ENCODE measurements at places on chromosomes 2 and 18. TPM values are rescaled to one million over a fixed set of nuclear protein-coding genes. Genes with fewer than 3 reads are reported as not detected.

ZBTB7C gene
- total RNA-seq = not detected

MSTN gene
- total RNA-seq = 0.56 TPM

MLPH gene
- 24.7 TPM for total RNA-seq

RTTN gene
- 12.4 TPM for total RNA-seq

SPRED2 gene
- total RNA-seq = 17.4 TPM

HOXD9 gene
- not detected for total RNA-seq

Data from regular cardiac myocyte (primary cell).